Stimulated activated CD8-positive, alpha-beta memory T cell treated with anti-CD3 and anti-CD28 coated beads, Interleukin-7, amount 100 ng/mL, for 1 hour (primary cell): ENCODE measurements at places on chromosomes 11 and 22.

GRCh38 chr22:26302726-26303125 lies 126.3 kb upstream of the ASPHD2 start:
- DNase-seq, result no peak

DNA sequence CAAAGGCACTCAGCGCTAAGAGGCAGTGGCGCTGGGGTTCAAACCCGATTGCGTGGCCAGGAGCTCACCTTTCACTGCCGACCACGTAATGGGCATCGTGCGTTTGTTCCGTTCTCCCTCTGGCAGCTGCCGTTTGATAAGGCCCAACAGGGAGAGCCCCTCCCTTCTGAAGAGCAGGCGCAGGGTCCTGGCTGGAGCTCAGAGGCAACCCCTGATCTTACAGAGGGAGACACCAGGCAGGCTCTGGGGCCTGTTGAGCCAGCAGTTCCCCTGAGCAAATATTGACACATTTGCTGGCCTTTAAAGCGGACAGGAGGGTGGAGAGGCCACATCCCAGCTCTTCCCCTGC lies 11.7 kb upstream of the C1QTNF6 start:
- DNase-seq, result no peak

- no peak for DNase-seq
Measured at GRCh38 chr11:36238881-36239280, 50.3 kb downstream of the COMMD9 start.

DNA sequence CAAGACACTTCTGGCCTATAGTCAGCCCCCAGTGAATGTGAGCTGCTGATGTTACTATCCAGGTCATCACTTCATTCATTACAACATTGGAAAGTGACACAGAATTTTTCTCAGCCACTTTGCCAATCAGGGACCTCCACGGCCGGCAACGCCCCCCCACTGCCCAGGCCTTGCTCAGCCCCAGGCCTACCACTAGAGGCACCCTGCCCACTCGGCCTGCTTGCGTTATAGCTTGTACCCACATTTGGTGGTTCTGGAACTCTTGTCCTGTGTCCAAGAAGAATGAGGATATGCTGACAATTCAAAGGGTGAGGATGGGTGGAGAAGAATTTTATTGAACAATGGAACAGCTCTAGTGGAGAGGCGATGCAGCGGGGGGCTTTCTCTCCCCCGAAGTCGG lies 96.2 kb downstream of the TSPAN18 start:
- DNase-seq, result no peak

- DNase-seq, result no peak
Measured at GRCh38 chr11:29119116-29119515, 897.7 kb downstream of the KCNA4 start.

- no peak for DNase-seq
Measured at GRCh38 chr11:68569357-68569756, 108.8 kb downstream of the PPP6R3 start.

GRCh38 chr11:96049426-96049825 lies 125.5 kb upstream of the MTMR2 start:
- no peak for DNase-seq

DNA sequence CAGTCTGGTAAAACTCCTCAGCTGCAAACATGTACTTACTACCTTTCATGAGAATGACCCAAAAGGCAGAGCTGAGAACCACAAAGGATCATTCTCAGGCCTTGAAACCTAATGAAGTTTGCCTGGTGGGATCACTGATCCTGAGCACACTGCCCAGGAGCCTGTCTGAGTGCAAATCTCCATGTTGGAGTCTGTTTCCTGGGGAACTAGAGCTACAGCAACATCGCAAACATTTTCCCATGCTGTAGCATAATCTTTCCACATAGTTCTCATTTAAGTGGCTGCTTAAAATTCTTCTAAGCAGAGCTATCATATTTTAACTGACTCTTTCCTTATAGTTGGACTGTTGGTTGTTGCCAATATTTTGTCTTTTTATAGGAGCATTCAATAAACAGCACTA lies 58.5 kb downstream of the GUCY1A2 start:
- DNase-seq, result no peak
